GM03348 (cell line): ENCODE measurements at places on chromosomes 16 and 17.

DNA sequence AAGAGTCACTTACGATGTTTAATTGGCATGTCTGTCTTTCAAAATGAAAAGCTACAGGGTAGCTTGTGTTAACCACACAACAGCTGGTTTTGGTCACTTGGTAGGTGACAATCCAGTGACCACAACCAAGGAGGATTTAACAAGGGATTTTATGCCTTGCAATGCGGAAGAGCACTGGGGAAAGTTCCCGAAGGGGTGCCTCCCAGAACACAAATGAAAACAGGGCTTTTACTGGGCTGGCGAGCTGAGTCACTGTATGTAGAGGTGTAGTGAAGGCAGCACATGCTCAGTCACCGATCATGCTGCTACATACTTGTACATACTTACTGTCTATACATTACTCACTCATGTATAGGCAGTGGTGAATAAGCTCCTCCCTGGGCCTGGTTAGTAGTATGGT, 483.5 kb downstream of the CDH13 start:
- DNase-seq = peak; percentile 26

- DNase-seq = no peak
These were observed 4.7 kb upstream of the CDH15 start for GRCh38 chr16:89166696-89167424.

GRCh38 chr17:72517413-72518158, 396.8 kb downstream of the SOX9 start:
- DNase-seq = no peak

- DNase-seq = no peak
These were observed 7.9 kb upstream of the MFSD6L start for GRCh38 chr17:8806926-8807550.

DNA sequence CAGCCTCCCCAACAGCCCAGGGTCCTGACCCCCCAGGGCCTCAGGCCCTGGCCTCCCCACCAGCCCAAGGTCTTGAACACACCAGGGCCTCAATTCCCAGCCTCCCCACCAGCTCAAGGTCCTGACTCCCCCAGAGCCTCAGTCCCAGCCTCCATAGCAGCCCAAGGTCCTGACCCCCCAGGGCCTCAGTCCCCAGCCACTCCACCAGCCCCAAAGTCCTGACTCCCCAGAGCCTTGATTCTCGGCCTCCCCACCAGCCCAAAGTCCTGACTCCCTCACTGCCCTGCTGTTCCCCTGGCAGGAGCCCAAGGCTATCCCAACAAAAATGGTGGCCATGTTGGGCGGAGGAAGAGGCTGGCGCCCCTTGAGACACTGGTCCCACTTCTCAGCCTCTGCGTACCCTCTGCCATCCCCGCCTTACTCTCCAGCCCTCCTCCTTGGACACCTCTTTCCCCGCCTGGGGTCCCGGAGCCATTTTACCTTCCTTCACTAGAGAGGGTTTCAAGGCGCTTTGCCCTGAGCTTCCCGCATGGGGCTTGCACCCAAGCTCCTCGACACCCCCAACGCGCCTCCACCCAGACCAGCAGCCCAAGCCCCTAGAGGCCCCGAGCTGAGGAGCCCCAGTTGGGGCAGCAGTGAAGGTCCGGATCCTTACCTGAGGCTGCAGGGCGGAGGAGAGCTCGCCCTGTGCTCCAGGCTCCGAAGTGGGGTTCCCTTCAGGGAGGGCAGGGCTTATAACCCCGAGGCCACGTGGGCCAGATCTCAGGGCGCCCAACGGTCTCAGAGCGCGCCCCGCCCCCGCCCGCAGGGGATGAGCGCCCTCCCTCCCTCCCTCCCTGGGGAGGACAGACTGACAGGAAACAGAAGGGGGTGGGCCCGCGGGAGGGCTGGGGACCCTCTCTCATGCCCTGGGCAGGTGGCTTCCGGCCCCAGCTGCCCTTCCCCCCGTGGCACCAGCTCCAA, 3.5 kb upstream of the TSPOAP1 start:
- no peak for DNase-seq
